ENCODE measurements at places on chromosomes 3 and 15.

DNA sequence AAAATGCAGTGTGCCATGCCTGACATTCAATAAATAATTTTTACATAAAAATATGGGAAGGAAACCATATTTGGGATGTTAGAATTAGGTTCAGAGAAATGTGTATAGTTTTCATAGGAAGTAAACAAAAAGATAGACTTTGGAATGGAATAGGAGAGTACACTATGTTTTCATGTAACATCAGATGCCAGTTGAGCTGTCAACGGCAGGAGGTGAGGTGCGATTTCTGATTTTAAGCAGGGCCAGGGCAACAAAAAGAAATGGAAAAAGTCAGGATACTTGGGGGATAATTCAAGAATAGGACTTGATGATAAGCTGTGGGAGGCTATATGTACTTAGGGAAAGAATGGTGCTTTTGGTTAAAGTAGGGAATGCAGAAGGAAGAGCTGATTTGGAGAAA is 639.5 kb downstream of the OTOL1 start:
- H3K36me3 ChIP-seq, result no peaks in the 10 kb centered on the region
- no peak overlapping the region for H3K27ac ChIP-seq
- H3K4me3 ChIP-seq, result no peak overlapping the region
- no peaks in the 10 kb centered on the region for H3K27me3 ChIP-seq
- DNase-seq, result no peak

- H3K27me3 ChIP-seq, result no peaks in the 10 kb centered on the region
- H3K4me3 ChIP-seq, result no peak overlapping the region
- no peak overlapping the region for H3K27ac ChIP-seq
- no peak for DNase-seq
Observed at GRCh38 chr15:31373096-31373865, 46.6 kb downstream of the KLF13 start.

DNA sequence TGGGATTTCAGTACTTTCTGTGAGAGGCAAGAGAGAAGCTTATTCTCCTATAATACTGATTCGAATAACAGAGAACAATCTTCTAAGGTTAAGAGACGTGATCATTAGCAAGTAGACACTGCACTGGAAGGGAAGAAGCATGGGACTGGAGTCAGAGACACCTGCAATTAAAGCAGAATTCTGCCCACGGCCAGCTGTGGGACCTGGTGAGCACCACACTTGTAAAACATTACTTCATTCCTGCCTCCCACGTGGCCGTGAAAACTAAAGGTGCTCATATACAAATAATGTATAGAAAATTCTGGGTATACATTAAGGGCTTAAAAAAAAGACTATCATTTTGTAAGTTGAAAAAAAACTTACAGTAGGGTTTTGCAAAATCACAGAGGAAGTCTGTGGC is 2.0 kb downstream of the TM2D3 start:
- no peak for DNase-seq
- H3K4me3 ChIP-seq, result no peak overlapping the region
- peaks cover 1% of the 10 kb centered on the region for H3K4me1 ChIP-seq
- H3K27me3 ChIP-seq, result no peaks in the 10 kb centered on the region
- H3K36me3 ChIP-seq, result no peaks in the 10 kb centered on the region

- H3K4me3 ChIP-seq, result no peak overlapping the region
- H3K4me1 ChIP-seq, result no peaks in the 10 kb centered on the region
- DNase-seq, result no peak
- H3K27ac ChIP-seq, result no peak overlapping the region
Observed at GRCh38 chr3:61808999-61809398, 247.6 kb downstream of the PTPRG start.

DNA sequence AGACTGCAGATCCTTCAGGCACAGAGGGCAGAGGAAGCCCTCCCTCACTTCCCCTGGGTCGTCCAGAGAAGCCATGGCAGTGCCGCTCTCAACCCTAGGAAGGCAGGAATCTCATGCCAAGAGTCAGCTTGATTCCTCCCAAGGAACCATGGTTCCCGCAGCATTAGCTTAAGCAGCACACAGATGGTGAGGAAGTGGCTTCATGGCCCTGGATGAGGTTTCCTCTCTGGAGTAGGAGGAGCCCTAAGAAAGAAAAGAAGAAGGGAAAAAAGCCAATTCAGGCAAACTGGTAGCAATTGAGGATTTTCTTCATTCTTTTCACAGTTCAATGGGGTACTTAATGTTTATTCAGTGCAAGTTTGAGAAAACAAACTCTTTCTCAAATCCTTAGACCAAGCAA is 2.9 kb downstream of the RBSN start:
- H3K4me1 ChIP-seq, result peaks cover 4% of the 10 kb centered on the region
- H3K27me3 ChIP-seq, result no peaks in the 10 kb centered on the region
- H3K27ac ChIP-seq, result no peak overlapping the region
- no peak overlapping the region for H3K4me3 ChIP-seq
- DNase-seq, result no peak

DNA sequence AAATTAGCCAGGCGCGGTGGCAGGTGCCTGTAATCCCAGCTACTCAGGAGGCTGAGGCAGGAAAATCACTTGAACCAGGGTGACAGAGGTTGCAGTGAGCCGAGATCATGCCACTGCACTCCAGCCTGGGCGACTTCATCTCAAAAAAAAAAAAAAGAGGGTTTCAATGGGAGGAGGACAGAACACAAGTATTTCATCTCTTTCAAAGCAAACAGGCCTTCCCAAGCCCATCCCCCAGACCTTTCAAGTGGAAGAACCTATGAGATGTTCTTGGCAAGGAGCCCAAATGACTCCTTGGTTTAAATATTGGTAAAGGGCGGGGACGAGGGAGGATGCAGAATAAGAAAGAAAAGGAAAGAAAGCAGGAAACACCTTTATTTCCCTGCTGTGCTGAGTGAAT is 62.2 kb upstream of the MCF2L2 start:
- H3K27ac ChIP-seq, result no peak overlapping the region
- no peaks in the 10 kb centered on the region for H3K27me3 ChIP-seq
- no peaks in the 10 kb centered on the region for H3K4me1 ChIP-seq
- H3K4me3 ChIP-seq, result no peak overlapping the region
- H3K36me3 ChIP-seq, result no peaks in the 10 kb centered on the region

DNA sequence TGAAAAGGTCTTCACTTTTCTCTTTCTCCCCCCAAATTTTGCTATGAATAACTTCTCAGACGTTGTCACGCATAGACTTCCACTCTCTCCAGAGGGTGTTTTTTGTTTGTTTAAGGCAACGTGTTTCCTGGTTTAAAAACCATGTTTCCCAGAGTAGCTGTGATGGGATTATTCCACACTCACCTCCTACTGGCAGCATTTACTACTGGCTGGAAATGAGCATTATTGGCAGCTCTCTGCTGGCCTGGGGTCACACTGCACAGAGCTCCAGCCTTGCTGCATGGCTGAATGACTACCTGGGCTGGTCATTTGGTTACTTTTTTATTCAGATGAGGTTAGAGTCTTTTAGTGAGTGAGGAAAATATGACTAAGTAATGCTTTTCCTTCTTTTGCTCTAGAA is 65.2 kb downstream of the RARB start:
- no peaks in the 10 kb centered on the region for H3K4me1 ChIP-seq
- H3K27ac ChIP-seq, result no peak overlapping the region
- DNase-seq, result no peak
- no peaks in the 10 kb centered on the region for H3K36me3 ChIP-seq
- H3K4me3 ChIP-seq, result no peak overlapping the region

- H3K4me3 ChIP-seq, result no peak overlapping the region
- no peak overlapping the region for H3K27ac ChIP-seq
- no peaks in the 10 kb centered on the region for H3K4me1 ChIP-seq
- no peaks in the 10 kb centered on the region for H3K27me3 ChIP-seq
- DNase-seq, result no peak
- H3K36me3 ChIP-seq, result no peaks in the 10 kb centered on the region
Observed at GRCh38 chr15:73850228-73850627, 23.1 kb upstream of the TBC1D21 start.

DNA sequence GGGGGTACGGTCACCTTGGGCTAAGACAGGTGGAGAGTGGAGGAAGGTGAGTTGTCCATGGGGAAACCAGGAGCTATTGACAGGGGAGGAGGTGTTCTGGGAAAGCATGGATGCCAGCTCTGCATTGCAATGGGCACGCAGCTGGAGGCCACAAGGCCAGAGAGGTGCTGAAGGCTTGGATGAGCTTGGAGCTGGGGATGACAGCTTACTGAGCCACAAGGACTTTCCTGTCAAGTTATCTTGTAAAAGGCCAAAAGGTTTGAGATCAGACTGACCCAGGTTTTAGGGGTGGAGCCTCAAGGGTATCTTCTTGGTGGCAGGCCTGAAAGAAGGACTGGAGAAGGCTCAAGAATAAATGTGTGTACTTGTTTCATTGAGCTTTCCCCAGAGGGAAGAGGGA is 115.2 kb downstream of the ASB7 start:
- H3K27me3 ChIP-seq, result no peaks in the 10 kb centered on the region
- DNase-seq, result no peak
- no peak overlapping the region for H3K4me3 ChIP-seq
- H3K36me3 ChIP-seq, result no peaks in the 10 kb centered on the region

- H3K4me3 ChIP-seq, result no peak overlapping the region
- H3K27ac ChIP-seq, result no peak overlapping the region
- DNase-seq, result no peak
- peaks cover 9% of the 10 kb centered on the region for H3K4me1 ChIP-seq
- H3K36me3 ChIP-seq, result peaks cover 24% of the 10 kb centered on the region
Observed at GRCh38 chr3:48470286-48470685, 23.7 kb downstream of the ATRIP start.

DNA sequence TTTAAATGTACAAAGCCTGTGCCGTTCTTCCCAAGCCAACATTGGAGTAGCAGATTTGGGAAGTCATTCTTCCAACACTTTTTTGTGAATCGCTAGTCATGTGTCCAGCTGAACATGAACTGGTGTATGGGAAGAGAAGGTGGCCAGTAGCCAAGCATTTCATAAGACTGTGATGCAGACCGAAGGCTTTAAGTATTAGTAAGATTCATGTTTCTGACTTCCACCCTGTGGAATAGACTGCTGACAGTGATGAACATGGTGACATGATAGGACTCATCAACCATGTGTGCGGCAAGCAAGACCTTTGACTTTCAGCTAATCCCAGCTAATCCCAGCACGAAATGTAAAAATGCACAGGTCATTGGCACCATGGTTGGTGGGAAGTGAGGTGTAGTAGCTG is 48.3 kb upstream of the THSD4 start:
- no peak for DNase-seq
- no peaks in the 10 kb centered on the region for H3K4me1 ChIP-seq

DNA sequence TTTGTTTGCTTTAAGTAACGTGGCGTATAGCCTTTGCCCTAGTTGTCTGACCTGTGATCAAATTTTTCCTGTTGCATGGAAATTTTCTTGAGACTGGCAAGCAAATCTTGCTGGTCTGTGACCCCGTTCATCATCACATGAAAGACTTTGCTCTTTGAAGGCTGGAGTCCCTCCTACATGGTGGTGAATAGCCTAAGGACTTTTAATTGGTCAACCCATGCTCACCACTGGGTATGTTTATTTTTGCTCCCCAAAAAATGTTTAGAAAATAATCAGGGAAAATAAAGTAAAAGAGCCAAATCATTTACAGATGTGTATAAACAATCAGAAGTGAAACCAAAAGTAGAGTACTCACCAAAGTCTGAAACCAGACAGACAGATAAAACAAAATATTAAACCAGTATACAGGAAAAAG is 1075.3 kb upstream of the ALCAM start:
- no peaks in the 10 kb centered on the region for H3K36me3 ChIP-seq
- H3K27ac ChIP-seq, result no peak overlapping the region
- H3K27me3 ChIP-seq, result no peaks in the 10 kb centered on the region
- no peak overlapping the region for H3K4me3 ChIP-seq
